DMS79 (cell line): ENCODE measurements at places on chromosomes 5 and 9.

DNA sequence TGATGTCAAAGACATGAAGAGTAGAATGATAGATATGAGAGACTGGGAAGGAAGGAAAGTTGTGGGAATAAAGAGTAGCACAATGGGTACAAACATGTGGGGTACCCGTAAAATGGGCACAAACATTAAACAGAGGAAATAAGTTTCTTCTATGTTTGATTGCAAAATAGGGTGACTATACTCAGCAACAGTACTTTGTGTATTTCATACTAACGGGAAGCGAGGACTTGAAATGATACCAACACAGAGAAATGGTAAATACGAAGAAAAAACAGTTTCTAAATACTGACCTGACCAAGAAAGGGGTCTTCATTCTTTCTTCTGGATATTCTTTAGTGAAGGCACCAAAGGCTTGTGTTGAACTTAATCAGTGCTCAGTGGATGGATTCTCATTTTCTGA is 31.1 kb downstream of the ATP6V0E1 start:
- no peak for DNase-seq

DNA sequence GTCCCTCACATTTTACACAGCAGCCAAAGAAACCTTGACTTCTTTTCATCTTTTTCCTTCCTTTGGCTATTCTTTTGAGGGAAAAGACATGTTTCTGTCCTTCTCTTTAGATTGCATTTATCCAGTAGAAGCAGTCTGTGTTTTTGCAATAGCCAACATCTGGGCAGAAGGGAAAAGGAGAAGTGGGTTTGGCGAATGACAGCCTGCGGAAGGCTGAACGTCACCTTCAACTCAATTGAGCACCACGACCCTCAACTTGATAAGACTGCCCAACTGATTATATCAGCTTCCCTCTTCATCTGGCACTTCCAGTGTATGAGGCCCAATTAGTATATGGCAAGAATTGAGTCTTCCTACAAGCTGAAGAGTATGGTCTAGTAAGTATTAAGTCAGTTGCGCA is 1997.6 kb upstream of the WWC1 start:
- DNase-seq, result no peak

DNA sequence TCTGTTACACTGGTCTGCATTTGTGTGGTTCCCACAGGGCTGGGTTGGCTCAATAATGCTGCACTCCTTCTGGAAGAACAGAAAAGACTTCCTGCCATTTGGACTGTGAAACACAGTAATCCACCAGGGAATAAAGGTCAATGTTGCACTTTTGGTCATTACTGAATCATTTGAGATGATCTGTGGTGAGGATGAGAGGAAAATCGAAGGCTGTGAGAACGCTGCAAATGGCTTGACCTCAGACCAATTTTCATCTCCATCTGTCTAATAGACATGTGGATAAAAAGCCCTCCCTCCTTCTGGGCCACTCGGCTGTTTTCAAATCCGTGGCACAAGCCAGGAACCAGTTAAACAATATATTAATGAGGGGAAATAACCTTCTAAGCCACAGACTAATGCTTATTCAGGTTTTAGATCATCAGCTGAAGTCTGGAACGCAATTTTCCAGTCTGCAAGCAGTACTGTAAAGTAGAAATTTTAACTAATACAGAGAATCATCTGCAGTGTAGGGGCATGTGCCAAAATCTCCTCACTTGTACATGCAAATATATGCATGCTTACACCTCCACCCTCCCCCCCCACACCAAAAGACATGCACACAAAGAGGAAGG is 20.2 kb downstream of the TLE1 start:
- no peak for DNase-seq

- DNase-seq, result no peak
Measured at GRCh38 chr9:4967523-4967922, 17.5 kb upstream of the JAK2 start.

- no peak for DNase-seq
Measured at GRCh38 chr9:116154334-116154975, 864 bp downstream of the PAPPA start.

GRCh38 chr5:37717613-37718431 is 122.0 kb downstream of the GDNF start:
- peak; percentile 77 for DNase-seq

DNA sequence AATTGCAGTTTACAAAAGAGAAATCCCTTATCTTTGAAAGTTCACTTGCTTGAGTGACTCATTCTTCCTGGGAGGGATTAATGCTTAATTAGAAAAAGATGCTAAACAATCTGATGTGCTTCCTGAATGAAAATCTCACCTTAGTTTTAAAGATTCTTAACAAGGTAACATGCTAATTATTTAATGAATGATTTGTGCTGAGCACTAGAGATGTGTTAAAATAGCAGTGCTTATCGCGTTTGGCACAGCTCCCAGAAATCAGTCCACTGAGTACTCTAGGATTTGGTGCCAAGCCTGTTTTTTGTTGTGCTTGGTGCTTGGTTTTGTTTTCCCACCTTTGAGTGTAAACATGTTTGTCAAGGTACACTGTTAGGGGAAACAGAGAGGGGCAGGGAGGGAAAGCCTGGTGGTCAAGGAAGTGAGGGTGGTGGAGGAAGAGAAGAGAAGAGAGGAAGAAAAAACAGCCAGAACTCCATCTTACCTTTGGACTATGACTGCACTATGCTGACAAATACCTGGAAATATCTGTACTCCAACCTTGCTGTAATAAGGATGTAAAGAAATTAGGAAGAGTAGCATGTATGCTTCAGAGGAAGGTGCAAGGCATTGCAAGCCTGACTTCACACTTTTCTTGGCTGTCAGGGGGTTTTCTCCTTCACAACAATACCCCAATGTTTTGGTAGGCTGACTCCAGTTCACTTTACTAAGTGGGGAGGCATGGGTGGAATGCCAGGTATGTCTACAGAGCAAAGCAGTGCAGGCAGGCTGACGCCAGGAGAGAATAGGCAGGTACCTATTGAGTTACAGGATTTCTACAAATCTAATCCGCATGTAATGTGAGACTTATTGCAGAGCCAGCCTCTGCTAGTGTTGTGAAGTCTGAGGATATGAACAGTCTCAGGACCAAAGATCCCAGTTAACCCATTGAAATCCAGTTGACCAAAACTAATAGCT is 157.2 kb upstream of the ISL1 start:
- peak; percentile 53 for DNase-seq

GRCh38 chr5:100799166-100799565 is 103.9 kb downstream of the ST8SIA4 start:
- DNase-seq, result no peak

DNA sequence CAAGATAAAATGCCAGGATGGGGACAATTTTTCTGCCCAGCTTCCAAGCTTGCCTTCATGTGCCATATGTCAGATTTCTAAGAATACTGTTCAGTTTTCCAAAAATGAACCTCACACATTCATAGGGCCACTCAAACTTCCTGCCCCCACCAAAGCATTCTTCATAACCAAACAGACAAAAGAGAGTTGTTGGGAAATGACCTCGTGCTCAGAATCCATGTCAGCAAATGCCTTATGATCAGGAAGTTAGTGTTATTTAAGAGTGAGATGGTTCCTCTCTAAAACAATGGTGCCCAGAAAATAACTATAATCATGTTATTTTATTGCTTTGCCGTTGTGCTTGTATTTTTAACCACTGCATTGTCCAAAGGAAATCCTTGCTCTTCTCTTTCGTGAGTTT is 208.2 kb downstream of the ZNF608 start:
- DNase-seq, result no peak

DNA sequence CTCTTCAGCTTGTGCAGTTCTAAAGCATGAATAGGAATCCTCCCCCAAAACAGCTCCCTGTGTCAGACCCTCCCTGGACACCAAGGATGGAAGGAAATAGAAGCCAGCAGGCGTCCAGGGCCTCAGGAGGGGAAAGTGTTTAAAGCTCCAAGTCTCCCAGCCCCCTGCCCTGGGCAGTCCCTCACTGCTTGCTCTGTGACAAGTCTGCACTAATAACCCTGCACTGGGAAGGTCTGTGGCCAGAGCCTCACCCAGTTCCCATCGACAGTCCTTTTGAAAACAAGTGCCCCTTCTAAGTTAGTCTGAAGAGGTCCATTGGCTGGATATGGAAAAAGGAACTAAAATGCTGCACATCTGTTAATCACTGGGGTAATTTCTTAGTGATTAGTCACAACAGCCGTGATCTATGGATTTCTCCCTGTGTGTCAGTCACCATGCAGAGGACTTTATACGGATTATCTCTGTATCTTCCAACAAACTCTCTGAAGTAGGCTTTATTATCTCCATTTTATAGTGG is 195.3 kb downstream of the FBXL7 start:
- no peak for DNase-seq

DNA sequence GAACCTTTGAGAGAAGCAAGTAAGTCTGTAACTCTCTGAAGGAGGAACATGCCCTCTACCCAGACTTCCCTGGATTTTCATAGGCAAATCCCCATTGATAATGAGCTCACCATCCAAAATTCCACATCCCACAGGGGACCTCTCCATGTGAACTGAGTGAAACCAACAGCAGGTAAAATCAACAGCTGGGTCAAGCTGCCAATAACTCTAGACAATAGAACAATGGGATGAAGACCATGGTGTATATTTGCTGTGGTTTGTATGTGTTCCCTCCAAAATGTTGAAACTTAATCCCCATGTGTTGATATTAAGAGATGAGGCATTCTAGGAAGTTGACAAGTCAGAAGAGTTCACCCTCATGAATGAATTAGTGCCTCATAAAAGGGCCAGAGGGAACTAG is 110.2 kb upstream of the MYO10 start:
- no peak for DNase-seq

DNA sequence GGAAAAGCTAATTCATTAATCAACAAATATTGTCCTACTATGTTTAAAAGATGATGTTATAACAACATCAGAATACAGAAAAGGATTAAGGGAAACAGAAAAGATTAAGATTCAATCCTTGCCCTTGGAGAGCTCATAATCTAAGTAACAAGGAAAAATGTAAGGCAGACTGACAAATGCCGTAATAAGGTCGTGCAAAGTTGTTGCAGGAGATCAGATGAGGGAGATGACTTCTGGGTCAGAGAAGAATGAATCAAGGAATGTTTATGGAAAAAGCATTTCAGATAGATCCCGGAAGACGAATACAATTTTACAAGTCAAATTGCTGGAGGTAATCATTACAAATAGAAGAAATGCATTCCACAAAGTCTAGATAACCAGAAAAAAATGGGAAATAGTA is 6.4 kb downstream of the ADAMTS6 start:
- no peak for DNase-seq

GRCh38 chr5:127959152-127959764 is 124.3 kb upstream of the SLC12A2 start:
- peak; percentile 37 for DNase-seq

GRCh38 chr9:136564379-136564988 is 18.6 kb upstream of the NOTCH1 start:
- DNase-seq, result no peak

- DNase-seq, result peak; percentile 75
Measured at GRCh38 chr5:8057769-8058168, 188.8 kb downstream of the MTRR start.

- no peak for DNase-seq
Measured at GRCh38 chr5:119524485-119524884, 72.2 kb downstream of the HSD17B4 start.

DNA sequence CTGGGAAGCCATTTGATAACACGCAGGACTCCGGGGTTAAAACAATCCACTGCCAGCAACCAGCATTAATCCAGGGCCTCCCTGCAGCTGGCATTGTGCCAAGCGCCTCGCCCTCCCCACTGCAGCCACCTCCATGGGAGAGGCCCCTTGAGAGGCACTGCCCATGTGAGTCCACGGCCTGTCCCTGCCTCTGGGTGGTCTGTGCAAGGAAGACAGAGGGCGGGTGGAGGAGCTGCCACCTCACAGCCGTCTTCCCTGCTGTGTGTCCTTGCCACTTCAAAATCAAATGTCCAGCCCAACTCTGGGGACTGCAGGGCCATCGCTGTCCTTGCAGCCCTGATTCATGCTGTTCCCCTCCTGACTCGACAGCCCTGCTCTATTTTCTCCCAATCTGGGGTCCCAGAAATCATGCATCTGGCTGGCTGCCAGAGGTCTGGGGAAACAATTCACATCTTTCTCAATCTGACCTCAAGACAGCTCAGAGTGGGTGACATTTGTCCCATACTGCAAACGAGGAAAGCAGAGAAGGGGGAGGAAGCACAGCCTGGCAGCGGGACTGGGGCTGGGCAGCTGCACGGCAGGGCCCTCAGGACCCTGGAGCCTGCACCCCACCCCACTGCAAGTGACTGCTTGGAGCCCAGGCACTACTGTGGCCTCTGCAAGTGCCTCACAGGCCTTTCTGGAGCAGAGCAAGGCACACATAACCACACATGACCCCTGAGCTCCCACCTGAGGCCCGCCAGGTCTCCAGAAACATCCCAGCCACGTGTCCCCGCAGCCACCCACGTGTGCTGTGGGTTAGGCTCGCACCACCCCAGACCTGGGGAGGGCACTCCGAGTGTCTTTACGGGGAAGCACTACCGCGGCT is 15.7 kb downstream of the BRD3OS start:
- DNase-seq, result no peak

DNA sequence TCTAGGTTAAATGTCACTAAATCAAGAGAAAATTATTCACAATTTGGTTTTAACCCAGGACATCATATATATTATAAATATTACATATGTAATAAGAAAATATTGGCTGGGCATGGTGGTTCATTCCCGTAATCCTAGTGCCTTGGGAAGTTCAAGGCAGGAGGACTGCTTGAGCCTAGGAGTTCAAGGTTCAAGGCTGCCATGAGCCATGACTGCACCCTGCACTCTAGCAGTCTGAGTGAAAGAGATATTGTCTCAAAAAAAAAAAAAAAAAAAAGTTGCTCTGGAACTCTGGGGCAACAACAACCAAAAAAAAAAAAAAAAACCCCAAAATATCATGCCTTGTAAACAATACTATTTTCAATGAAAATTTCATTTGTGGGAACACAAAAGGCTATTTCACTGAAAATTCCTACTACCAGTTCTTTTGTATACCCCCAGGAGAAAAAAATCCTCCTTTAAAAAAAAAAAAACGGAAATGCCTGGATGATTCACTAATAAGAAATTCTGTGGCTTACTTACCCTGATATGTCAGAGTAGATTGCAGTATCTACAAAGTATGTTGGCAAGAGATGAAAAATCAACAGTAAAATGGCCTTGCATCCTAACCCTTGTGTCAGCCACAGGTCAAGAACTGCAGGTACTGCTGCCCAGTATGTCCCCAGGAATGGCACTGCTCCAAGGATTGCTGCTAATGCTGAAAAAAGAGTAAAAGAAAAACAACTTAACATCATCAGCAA is 22.6 kb upstream of the CTNNAL1 start:
- DNase-seq, result no peak

- DNase-seq, result no peak
Measured at GRCh38 chr5:127011961-127012644, 18.3 kb downstream of the MARCHF3 start.

DNA sequence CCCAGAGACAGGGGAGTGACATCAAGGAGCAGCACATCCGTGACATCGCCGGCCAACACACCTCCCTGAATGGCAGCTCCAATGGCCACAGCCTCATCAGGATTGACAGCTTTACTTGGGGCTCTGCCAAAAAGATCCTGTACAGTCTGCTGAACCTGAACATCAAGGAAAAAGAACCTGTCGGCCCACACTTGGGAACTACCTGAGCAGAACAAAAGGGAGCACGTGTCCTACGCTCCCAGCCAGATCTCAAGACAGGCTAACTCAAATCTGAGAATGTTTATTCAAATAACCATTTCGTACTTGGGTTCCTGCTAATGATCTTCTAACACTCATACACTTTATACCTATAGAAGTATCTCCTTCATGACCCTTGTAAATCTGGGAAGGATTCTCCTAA is 15.3 kb downstream of the HSPA9 start:
- DNase-seq, result no peak
